Stimulated activated CD4-positive, alpha-beta T cell treated with anti-CD3 and anti-CD28 coated beads, TNF-alpha, amount 100 ng/mL, for 1 hour (primary cell): ENCODE measurements at places on chromosomes 4 and X.

GRCh38 chr4:142345924-142346323 lies 500.2 kb downstream of the INPP4B start:
- no peak for DNase-seq

DNA sequence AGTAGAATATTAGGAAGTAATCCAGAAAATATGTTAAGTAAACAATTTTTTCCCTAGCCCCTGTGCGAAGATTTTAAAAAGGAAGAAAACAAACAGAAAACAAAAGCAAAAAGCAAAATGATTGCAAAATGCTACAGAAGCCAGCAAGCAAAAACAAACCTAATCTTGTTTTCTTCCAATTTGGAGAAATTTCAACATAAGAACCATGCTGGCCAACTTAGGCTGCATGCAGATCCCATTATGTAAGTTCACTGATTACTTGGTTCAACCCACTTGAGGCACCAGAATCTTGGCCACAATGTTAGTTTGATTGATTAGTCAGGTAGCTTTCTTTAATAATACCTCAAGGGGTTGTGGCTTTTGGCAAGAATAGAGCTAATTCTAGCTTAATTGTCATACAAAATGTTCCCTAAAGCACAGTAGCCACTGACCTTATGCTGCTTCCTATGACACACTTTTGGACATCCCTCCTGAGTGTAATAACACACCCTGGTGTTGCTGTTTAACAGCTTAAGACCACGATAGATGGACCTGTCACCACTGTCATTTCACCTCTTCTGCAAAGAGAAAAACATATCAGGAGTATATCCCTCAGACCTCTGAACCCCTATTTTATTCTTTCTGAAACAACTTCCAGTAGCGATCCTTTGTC lies 2342.1 kb downstream of the PCDH7 start:
- no peak for DNase-seq

DNA sequence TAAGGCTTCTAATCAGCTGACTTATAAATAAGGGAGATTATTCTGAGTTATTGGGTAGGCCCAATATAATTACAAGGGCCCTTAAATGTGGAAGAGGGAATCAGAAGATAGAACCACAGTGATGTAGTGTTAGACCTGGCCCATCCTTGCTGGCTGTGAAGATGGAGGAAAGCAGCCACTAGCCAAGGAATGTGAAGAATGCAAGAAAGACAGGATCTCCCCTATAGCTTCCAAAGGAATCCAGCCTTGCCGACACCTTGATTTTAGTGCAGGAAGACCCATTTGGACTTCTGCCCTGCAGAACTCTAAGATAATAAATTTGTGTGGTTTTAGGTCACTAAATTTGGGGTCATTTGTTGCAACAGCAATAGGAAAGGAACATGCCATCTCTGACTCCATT lies 150.6 kb downstream of the SPATA18 start:
- DNase-seq = no peak

DNA sequence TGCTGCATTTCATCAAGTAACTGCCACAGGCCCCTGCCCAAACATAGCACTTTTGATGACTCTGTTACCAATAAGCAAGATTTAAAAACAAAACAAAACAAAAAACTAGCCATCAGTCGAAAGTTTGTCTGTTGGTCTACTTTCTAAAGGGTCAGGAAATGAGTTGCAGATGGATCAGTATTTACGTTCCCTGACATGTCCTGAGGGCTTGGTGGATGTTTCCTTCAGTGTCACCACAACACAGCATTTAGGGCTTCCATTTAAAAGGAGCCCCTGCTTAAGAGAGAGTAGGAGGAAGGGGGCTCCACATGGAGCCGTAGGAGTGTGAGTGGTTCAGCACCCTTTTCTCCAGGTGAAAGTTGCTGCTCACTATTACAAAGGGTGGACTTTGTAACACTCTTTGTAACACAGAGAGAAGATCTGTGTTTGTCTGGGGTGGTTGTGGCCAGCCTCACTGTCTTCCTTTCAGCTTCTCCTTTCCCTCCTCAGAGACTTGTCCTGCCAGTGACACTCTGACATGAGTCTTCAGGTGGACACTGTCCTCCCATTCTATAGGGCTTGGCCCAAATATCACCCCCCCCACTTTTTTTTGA lies 167.5 kb upstream of the PDE5A start:
- no peak for DNase-seq

DNA sequence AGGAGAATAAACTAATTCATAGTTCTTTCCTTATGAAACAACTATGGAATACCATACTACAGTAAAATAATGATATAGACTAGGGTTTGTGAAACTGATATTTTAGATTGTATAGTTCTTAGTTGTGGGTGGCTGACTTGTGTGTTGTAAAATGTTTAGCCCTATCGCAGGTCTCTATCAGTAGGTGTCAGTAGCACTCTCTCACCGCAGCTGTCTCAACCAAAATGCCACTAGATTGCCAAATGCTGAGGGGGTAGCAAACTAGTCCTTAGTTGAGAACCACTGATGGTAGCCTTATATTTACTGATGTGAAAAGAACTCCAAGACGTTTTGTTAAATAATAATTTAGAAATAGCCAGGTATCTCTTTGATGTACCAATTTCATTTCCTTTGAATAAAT lies 48.1 kb downstream of the RHOXF2B start:
- DNase-seq = no peak

DNA sequence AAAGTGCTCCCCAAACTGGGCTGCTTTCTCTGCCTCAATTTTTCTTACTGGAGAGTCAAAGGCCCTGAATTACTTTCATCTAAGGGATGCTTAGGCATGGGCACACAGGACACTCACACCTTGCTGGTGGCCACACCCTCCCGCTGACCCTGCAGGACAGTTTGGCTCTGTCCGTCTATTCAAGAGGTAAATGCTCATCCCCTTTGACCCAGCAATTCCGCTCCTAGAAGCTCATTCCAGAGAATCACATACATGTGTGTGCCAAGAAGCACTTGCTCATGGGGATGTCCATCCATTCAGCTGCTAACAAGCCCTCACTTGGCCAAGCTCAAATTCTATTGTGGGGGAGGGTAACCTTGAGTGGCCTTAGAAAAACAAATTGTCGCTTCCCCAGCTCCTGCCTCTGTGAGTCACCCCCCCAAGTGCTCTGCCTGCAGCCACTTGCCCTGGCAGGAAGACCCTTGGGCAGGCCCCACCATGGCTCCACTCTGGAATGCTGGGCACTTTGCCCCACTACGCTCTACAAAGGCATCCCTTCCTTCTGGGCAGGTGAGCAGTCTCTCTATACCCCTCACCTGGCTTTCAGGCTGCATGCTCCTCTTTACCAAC lies 54.5 kb downstream of the HTRA3 start:
- no peak for DNase-seq

DNA sequence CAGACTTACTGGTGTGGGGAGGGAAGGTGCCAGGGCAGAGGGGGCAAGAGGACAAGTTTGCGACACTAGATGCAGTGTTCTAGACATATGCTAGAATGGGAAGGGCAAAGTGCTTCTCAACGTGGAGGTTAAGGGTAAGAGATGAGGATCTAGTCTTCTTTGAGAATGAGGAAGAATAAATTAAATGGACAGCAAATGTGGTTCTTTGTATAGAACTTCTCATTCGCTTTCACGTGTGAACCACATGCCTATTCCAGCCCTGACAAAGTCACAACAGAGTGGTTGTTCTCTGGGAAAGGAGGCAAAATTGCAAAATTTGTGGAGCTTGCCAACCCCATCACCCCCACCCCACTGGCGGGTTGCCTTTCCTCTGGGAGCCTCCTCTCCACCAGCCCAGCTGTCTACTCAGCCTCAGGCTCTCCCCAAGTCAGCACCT lies 1.5 kb upstream of the ANXA5 start:
- no peak for DNase-seq

- no peak for DNase-seq
Observed at GRCh38 chrX:93346309-93346708, 327.1 kb downstream of the NAP1L3 start.

DNA sequence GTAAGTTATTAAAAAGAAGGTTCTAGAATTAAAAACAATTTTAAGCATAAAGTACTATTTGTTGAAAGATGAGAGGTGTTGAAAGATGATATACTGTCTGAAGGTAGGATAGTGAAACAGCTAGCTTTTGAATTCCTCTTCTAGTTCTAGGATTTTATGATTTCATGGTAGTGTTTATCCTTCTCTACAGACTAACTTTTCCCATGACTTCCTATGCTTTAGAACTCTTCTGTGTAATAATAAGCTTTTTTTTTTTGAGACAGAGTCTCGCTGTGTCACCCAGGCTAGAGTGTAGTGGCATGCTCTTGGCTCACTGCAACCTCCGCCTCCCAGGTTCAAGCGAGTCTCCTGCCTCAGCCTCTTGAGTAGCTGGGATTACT lies 96.0 kb upstream of the NUDT6 start:
- no peak for DNase-seq

GRCh38 chr4:174047363-174047762 lies 236.1 kb downstream of the FBXO8 start:
- DNase-seq = no peak

DNA sequence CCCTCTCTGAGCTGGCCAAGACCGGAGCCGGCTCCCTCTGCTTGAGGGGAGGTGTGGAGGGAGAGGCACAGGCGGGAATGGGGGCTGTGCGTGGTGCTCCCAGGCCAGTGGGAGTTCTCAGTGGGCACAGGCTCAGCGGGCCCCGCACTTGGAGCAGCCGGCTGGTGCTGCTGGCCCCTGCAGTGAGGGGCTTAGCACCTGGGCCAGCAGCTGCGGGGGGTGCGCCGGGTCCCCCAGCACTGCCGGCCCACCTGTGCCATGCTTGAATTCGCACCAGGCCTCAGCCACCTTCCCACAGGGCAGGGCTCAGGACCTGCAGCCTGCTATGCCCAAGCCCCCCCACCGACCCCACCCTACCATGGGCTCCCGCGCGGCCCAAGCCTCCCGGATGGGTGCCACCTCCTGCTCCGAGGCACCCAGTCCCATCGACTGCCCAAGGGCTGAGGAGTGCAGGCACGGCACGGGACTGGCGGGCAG lies 602.5 kb downstream of the KCTD8 start:
- no peak for DNase-seq

DNA sequence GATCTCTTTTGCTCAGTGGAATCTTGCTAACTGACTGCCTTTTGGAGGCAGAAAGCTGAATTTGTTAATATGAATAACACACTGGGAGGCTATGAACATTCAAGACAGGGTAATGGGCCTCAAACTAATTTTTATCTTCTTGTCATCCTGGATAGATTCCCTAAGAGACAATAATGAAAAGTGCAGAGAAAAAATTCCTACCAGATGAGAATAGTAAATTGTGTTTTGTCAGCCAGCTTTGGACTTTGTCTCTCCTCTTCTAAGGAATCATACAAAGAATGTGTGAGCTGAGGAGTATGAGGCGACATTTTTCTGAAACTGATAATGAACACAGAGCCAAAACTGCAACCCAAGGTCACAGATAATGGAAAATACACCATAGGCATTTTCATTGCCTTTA lies 649.3 kb downstream of the IQCM start:
- no peak for DNase-seq

GRCh38 chr4:23970201-23970850 lies 80.5 kb upstream of the PPARGC1A start:
- no peak for DNase-seq
